Psoas muscle (tissue), 8 donors: ENCODE measurements at places on chromosomes 11 and 22.

- no peak for DNase-seq
Measured at GRCh38 chr11:133545199-133545803, 13.0 kb upstream of the OPCML start.

DNA sequence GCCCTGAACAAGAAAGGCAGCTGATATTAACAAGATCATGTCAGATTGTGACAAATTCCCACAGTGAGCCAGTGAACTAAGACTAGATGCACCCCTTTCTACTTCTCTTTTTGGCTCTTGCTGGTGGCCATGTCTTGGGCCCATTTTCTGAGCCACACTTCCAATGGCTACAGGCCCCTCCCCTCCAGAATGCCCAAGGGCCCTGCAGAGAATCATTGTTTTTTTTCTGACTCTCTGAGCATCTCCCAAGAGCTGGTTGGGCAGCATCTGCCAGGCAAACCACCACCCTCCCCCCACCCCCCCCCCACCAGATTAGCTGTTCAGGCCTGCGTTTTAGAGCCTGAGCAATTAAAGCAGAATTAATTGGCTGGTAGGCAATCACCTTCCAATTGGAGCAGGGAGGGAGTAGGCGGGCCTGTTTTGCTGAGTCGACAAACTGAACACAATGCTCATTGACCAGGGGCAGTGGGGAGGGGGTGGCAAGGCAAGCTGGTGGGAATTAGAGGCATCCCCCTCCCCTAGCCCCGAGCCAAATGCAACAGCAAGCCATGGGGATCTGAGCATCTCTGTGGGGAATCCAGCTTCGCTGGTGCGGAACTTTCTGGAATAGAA is 541.4 kb downstream of the MN1 start:
- no peak for DNase-seq

DNA sequence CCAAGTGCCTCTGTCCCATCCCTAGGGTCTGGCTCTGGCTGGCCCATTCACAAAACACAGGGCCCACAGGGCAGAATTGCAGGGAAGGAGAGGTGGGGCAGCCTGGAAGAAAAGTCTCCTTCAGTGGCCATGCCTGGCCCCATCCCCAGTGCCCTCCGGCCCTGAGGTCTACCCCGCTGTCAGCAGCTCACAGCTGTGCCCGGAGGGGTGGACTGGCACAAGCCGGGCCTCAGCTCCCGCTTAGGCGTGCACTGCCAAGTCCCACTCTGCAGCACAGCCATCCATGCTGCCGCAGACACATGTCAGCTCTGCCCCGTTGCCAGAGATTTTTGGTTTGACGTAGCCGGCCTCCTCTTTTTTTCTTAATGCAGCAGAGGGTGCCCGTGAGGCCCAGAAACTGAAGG is 3.9 kb upstream of the SCN2B start:
- peak; percentile 66 for DNase-seq

- no peak for DNase-seq
Measured at GRCh38 chr11:41307296-41308080, 152.0 kb downstream of the LRRC4C start.

DNA sequence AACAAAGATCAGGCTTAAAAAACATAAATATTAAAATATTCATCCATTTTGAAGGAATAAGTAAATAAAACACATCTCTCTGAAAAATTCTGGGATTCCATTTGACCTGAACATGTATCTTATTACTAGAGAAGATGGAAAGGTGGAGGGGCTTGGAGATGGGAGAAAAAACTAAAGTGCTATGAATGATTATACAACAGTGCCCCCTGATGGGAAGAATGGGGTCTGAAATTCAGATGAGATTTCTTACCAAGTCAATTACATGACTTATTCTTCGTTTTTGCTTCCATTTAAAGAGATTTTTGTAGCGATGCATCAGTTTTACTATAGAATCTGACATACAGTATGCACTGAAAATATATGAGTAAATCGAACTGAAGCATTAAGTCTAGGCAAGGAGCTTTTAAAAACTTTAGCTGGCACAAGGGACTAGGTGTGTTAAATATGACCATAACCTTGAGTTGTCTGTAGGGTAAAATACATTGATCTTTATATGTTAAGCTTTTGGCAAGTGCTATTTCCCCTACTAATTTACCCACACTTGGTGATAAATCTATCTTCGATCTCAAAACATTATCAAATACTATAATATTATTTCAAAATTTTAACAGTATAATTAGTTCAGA is 718.8 kb downstream of the CNTN5 start:
- no peak for DNase-seq

- DNase-seq = no peak
Measured at GRCh38 chr22:43975041-43975440, 19.8 kb downstream of the SAMM50 start.

GRCh38 chr11:4654635-4655369 is 11.0 kb downstream of the OR51E1 start:
- DNase-seq = no peak

DNA sequence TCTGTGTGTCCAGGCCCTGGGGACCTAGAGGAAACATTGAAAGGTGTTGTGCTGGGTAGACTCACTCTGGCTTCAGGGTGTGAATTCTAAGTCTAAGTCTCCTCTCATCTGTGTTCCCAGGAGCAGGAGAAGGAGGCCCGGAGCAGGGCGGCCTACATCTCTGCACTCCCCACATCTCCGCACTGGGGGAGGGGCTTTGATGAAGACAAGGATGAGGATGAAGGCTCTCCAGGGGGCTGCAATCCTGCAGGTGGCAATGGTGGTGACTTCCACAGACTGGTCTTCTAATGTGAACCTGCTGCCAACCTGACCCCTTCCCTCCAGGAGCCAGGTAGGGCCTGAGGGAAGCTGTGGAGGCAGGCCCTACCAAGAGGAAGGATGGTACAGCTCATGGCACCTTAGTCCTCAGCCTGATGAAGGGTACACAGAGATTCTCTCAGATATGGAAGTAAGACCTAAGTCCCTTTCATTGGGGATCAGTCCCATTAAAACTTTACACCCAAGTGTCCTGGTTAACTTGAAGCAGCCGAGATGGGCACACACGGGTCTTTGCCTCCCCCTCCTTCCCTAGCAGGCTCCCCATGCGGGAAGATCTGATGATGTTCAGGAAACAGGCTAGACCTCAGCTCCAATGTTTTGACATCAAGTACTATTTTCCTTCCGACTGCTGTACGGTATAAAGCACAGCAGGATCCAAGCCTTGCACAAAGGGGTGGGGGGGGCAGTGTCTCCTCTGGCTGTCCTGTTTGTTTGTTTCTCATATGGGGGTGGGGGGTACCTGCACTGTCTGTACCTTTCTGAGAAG is 25.0 kb downstream of the USP35 start:
- DNase-seq = no peak

DNA sequence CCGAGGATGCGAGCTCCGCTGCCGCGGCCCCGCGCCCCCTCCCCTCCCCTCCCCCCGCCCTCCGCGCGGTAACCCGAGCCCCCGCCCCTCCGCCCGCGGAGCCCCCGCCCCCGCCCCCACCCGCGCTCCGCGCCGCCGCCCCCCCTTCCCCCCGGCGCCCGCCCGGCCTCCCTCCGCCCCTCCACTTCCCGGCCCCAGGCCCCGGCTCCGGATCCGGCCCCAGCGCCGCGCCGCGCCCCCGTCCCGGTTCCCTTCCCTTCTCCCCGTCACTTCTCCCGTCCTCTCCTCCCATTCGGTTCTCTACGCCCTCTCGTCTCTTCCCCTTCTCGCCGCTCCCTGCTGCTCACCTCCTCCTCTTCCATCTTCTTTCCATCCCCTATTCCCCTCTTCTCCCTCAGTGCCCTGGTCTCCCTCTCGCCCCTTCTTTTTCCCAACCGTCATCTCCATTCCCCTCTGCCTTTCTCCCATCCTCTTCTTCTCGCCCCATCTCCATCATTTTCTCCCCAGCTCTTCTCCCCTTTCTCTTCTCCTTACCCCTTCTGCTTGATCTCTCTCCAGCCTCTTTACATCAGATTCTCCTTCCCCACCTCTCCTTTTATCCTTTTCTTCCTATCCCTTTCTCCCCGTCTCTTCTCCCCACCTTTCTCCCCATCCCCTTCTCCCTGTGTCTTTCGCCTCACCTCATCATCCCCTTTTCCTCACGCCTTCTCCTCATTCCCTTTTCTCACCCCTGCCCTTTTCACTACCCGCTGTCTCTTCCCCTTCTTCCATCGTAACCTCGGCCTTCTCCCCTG is at the start of gene DCHS1:
TSS of gene DCHS1 (minus strand) at position 20 of the 794 bp plus-strand sequence. CDS start 14,196 bp downstream, outside the sequence.
- DNase-seq = peak; percentile 52

GRCh38 chr11:23836981-23837380 is 659.9 kb upstream of the LUZP2 start:
- DNase-seq = no peak

DNA sequence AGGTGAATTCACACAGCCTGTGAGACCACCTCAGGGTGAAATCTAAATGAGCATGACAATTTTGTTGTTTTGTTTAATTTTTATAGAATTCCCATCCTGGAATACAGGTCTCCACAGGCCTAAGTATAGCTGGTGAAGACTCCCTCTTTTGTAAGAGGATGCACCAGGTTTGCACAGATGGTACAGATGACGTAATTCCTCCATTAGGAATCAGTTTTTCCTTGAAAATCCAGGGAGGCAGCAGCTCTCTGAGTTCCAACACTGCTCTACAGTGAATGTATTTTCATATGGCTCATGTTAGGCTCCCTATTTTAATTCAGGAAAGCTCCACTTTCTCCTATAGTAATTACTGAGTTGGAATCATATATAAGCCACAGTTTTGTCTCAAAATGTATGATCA is 47.2 kb downstream of the USP28 start:
- no peak for DNase-seq

- no peak for DNase-seq
Measured at GRCh38 chr22:45344334-45344733, 34.6 kb downstream of the FAM118A start.

GRCh38 chr11:71420455-71421241 is 27.5 kb downstream of the DHCR7 start:
- DNase-seq = no peak

DNA sequence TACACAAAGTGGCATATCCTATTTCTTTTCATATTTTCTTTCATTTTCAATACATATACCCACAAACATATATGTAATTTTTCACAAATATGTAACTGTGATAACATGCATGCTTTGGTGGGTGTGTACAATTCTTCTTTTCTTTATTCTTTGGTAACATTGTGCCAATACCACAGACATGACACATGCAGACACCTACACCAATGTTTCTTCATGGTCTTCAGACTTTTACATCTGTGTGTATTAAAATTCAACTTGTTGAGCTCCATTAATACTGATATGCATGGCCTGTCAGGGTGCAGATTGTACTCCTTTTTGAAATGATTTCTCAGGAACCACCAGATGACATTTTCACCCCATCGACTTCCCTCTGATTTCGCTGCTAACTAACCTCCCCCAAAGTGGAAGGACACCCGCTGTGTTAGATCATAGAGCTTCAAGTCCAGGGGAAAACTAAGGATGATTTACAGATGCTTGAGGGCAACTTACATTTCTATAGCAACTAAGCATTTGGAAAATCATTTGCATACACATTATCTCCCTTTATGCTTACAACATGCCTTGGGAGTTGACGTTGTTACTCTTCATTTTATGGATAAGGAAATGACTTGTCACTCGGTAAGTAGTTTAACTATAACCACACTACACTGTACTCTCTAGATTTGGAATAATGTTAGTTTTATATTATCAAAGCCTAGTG is 10.5 kb upstream of the PANX3 start:
- DNase-seq = no peak

- DNase-seq = no peak
Measured at GRCh38 chr11:58726737-58727414, 4.9 kb downstream of the GLYAT start.

DNA sequence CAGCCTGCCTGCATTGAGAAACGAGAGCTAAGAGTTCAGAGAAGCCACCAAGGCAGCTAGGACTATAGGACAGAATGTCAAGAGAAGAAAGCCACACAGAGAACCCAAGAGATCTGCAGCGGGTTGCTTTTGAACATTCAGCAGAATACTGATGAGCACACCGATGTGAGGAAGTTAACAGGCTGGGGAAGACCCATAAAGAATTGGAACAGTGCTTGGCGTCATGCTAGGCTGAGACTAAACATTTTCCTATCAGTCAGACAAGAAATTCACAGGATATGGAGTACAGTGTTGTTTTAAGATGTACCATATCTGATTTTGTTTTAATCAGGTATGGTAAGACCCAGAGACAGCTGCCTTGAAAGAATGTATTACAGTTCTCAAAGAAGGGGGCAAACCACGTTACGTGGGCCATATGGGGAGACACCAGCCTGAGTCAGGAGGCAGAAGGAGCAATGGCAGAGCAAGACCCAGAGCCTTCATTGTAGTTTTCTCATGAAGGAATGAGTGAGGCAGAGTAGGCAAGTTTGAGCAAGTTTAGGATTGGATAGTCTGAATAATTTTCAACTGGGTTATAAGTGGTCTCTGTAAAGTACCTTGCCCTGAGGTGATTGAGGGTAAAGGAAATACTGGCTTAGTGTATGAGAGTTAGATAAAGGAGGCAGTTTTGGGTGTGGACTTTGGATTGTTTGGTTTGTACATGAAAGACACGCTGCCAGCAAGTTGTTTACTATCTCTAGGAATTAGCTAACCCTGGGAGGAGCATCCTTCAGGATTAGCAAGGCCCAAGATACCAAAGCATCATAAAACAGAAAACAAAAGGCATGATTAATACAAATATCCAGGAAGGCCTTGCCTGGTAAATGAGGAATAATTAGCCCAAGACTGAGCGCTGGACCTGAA is 14.3 kb downstream of the LRRC75B start:
- DNase-seq = no peak

DNA sequence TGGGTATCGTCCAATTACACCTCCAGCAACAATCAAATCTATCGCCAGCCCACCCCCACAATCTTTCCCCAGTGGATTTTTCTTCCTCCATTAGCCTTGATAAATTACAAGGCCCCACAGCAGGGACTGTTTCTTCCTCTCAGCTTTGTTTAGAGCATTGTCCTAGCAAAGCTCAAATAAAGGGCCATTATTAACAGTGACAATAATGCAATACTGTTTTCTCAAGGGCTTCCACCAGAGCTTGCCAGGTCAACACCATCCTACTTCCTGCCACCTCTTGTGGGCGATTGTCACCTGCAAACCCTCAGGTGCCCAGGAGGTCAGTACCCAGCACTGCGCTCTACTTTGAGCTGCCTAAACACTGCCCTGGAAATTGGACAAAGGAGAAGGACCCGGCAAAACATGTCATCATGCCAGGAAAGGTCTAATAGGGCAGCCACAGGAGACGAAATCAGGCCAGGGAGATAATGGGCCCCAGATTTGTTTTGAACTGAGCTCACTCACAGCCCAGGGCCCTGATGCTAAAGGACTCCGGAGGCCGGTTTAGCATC is 95.2 kb downstream of the ABTB2 start:
- DNase-seq = no peak

GRCh38 chr11:66181632-66182315 is 86.7 kb upstream of the RAB1B start:
- DNase-seq = no peak

- DNase-seq = no peak
Measured at GRCh38 chr22:33971561-33971961, 51.3 kb upstream of the LARGE1 start.

GRCh38 chr11:111417011-111417765 is 38.1 kb upstream of the POU2AF1 start:
- no peak for DNase-seq
